Suppressor macrophage treated with lipopolysaccharide for 1 hour (primary cell): ENCODE measurements at places on chromosomes 7 and 10.

GRCh38 chr7:70893971-70894715, 237.8 kb upstream of the GALNT17 start:
- DNase-seq: no peak

DNA sequence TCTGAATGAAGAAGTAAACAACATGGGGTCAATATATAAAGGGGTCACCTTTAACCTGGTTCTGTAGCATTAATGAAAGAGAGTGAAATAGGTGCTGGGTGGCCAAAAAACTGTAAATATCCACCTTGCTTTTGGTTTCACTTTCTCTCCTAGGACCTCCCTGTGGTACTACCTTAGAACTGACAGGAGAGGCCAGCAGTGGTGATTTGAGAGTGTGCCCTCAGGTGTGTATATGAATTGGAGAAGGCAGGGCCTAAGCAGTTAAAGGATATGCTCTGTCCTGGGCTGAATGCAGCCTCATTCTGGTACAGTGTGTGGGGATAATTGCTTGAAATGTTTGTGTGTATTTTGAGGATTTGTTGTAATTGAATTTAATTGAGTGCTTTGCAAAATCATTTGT, 62.0 kb downstream of the BBS9 start:
- DNase-seq: no peak

DNA sequence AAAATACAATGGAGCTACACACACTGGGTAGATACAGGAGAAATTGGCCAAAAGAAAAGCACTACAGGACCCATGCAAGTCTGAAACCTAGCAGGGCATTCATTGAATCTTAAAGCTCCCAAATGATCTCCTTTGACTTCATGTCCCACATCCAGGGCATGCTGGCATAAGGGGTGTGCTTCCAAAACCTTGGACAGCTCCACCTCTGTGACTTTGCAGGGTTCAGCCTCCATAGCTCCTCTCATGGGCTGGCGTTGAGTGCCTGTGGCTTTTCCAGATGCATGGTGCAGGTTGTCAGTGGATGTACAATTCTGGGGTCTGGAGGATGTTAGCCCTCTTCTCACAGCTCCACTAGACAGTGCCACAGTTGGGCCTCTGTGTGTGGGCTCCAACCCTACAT, 626.3 kb upstream of the POT1 start:
- DNase-seq: no peak

DNA sequence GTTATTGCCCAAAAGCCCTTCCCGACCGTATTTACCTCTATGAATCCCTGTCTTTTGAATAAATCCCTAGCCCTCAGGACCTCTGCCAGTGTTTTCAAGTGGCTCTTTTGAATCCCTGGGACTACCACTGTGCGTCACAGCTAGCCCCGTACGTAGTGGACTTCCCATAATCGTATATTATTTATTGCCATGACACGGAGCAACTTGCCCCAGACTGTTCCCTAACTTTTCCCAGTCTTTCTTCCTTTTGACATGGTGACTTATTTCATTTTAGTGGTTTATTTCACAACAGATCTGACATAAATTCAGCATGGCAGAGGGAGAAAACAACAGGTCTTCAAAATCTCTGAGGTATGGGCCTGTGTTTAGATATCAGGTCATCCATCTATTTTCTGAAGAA, 318.6 kb upstream of the KLF6 start:
- no peak for DNase-seq

- no peak for DNase-seq
Observed at GRCh38 chr7:400901-401485, 111.0 kb downstream of the FOXL3 start.

GRCh38 chr10:91339729-91340128, 70.4 kb upstream of the HECTD2 start:
- no peak for DNase-seq

DNA sequence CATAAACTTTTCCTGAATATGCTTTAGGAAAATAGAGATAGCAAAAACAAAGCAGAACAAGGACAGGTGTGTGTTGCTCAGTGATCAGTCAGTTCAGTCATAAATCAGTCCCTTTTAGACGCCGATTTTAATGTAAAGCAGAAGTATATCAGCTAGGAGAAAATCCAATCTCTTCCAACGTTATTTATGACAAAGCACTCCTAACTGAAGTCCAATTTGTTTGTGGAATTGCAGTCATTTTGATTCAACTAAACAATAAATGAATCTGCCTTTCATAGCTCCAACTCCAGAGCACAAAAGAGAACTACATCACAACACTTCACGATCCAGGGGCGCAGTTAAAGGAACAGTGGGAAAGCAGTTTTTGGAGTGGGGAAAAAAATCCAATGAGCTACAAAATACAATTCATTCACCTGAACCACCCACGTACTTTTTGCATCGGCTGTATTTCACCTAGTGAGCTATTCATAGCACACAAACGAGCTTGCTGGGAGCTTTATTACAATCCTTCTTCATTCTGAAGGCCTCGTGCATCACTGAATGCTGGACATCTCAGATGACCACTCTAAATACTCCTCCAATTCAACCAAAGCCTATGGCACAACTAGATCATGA, 151.3 kb downstream of the LRRN3 start:
- DNase-seq: no peak

DNA sequence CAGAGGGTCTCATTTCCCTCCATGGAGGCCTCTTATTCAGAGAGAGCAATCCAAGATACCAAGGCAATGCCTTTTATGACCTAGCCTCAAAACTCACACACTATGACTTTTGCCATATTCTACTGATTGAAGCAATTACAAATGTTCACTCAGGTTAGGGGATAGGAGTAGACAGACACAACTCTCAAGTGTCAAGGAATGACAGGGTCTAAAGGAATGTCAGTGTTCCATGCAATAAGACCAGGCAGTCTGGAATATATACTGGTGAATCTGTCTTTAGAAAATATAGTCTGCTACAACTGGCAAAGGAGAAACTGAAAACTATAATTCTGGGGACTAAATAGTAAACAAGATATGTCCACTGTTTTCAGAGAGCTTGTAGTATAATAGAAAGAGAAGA, 283.9 kb downstream of the PRKG1 start:
- no peak for DNase-seq

DNA sequence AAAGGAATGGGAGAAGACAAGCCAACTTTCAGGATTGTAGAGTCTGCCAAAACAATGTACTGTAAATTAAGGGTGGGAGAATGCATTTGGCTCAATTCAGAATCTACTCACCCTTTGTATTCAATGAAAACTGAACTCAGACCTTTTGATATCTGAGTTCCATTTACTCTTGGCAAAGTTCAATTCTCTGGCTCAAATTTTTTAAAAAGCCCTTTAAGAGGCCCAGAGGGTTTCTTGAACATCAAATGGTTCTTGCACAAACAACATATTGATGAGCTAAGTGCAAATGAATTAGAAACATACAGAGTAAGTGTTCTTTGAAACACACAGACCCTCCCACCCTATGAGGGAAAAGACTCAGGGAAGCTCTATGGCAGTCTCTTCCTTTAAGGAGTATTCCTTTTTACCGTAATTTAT, 5.2 kb upstream of the XPNPEP1 start:
- no peak for DNase-seq

DNA sequence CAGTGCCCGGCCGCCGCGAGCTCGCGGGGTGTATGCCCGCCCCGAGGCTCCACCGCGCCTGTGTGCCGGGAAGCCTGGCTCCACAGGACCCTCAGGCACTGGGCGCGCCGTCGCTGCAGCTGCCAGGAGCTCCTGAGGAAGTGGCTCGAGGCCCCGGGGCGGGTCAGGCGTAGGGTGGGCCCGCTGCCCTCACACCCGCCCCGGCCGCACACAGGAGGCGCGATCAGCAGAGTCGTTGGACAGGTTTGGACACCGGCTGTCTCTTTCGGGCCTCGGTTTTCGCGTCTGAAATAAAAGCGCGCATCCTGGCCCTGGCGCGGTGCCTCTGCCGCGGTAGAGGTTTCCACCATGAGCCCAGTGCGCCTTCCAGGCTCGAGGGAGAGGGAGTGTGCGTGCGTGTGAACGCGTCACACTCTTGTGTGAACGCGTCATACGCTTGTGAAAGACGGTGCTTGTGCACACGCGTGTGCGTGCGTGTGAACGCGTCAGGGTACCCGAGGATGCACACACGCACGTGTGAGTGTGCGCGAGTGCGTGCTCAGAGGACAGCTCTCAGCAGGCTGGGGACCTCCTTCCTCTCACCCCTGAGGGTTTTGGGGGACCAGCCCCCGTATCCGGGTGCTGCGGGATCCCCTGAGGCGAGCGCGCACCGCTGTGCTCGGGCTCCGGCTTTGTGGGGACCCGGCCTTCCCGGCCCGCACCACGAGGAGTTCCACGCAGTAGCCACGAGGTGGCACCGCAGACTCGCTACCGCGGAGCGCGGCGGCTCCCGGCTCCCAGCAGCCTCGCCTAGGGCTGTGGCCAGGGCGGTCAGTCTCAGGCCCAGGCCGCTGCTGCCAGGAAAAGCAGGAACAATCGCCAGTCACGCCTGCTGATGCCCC, 83.8 kb downstream of the BMS1 start:
- peak; percentile 89 for DNase-seq

DNA sequence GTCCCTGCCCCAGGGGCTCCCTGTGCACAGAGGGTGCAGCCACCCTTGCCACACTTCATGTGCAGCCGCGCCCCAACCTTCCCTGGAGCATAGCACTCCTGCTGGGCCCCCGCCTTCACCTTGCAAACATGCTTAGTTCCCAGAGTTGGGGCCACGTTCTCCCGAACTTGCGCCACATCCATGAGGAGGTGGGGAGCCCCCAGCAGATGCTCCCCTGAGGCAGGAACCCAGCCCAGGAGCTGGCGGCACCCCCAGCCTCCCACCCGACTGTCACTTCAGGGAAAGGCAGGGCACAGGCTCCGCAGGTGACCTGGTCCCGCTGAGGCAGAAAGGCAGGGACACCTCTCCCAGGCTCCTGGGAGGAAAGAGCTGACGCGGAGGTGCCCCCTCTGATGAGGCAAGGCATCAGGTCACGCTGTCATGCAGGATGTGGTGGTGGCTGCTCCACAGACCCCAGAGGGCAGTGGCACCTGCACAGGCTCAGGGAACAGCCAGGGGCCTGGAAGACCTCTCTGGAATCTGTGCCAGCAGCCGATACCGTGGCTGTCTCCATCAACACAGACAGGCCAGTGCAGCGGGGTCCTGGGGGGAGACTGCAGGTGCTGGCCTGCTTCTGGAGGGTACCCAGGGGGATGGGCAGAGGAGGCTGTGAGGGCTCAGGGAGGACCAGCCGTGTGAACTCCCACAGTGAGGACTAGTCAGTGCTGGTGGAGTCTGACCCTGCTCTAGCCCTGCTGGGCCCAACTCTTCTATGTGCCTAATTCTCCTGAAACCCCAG, 221.3 kb downstream of the MAD1L1 start:
- DNase-seq: no peak
